Right lobe of liver (tissue), 6 donors: ENCODE measurements at places on chromosomes 2 and 18. TPM values are rescaled to one million over a fixed set of nuclear protein-coding genes. Genes with fewer than 3 reads are reported as not detected.

- DNase-seq, result no peak
These were observed 96.9 kb downstream of the GYPC start for GRCh38 chr2:126752876-126753275.

The FSIP2 gene
- 0.06 TPM for total RNA-seq

The REG1B gene
- total RNA-seq, result not detected

- DNase-seq, result no peak
These were observed 312.9 kb upstream of the CDH19 start for GRCh38 chr18:66916834-66917233.

DNA sequence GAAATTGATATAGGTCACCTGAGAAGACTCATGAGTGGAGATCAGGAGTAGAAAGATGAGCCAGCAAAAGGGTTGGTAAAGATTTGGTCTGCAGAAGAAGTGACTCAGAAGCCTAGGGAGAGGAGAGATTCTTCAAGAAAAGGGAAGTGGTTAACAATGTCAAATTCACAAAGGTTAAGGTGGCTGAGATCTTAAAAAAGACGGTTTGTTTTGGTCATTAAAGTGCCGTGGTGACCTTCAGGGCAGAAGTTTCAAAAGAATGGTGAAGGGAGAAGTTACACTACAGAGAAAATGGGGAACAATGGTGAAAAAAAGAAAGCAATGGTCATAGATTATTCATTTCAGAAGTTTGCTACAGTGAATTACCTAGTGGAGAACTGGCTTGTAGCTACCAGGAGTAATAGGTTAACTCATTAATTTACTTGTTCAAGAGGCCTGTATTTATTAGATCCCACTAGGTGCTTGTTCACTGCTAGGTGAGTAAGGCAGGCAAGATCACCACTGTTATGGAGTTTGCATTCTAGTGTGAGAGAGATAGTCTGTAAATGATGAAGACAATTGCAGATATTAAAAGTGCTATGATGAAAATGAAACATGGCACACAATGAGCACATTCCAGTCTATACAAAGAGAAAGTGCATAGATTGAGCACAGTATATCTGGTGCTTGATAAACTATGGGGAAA, 43.0 kb downstream of the FBXO48 start:
- no peak for DNase-seq

GRCh38 chr2:109069331-109070194, 59.4 kb upstream of the SH3RF3 start:
- DNase-seq, result no peak

The TMEM37 gene
- 43.1 TPM for total RNA-seq

DNA sequence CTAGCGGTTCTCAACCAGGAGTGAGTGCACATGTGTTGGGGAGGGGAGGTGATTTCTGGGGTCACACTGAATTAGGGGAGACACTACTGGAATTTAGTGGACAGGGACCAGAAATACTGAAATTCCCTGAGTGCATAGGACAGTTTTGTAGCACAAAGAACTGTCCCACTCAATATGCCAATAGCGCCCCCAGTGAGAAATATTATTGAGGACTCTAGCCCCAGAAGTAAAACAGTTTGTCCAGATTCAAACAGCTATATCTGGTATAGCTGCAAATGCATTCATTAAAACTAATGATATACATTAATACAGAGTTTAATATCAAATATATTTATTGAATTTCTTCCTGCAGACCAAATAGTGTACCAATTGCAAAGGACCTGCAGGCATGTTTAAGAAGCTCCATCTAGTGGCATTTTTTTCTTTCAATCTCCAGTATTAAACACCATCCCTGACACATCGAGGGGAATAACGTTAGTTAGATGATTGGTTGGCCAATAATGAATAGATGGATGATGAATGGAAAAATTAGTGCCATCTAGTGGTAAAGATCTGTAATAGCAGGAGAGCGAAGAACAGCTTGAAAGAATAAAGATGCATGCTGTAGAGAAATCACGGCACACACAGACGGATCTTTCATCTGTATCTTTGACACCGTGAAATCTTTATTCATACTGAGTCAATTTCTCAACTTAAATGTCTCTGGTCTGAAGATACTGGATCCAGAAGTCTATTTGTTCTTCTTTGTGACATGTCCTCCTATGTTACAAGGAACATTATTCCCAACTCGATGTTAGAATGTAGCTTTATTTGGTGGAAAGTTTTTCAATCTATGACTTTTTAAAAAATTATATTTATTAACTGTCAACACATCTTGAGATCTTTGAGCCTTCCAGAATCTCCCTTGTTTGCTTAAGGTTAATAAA, 62.5 kb downstream of the DHRS9 start:
- no peak for DNase-seq
